ENCODE measurements at places on chromosomes 1 and 21.

- no peak for DNase-seq
Observed at GRCh38 chr1:227002531-227003049, 62.5 kb downstream of the COQ8A start.

DNA sequence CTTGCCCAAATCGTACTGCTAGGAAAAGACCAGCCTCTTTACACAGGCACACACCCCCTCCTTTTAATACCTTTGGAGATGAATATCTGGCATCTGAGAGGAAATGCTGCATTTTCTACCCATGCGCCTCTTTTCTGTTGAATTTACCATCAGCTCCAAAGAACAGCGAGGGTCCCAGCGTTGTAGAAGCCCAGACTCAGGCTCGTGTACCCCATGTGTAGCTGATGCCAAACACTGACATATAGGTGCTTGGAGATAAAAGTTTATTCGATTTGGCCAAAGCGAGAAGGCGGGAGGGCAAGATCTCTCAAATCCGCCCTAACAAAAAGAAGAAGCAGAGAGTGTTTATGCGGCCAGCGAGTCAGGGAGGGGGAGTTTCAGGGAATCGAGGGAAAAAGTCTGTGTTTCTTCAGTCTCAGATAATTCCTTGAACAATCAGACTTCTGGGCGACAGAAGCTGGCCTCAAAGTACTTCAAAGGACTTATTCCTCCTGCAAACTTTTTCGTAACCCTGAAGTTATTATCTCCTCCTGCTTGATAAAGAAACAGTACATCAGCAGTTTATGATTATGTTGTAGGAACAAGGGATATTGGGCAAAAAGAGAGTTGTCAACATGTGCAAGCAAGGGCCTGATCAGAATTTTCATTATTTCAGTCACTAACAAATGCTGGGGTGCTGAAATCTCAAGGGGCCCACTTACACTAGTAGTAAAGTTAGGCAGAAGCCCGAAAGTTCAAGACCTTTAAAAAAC is 642 bp upstream of the CREG1 start:
- no peak for DNase-seq

GRCh38 chr1:63909526-63909925 is 135.7 kb downstream of the ROR1 start:
- no peak for DNase-seq

- no peak for DNase-seq
Observed at GRCh38 chr1:184912392-184912791, 61.9 kb downstream of the NIBAN1 start.

- no peak for DNase-seq
Observed at GRCh38 chr1:10706376-10706913, 90.0 kb downstream of the CASZ1 start.

- DNase-seq = no peak
Observed at GRCh38 chr1:101365186-101365585, 128.4 kb downstream of the S1PR1 start.
